ENCODE measurements at places on chromosomes 6 and 20. TPM values are rescaled to one million over a fixed set of nuclear protein-coding genes. Genes with fewer than 3 reads are reported as not detected.

DNA sequence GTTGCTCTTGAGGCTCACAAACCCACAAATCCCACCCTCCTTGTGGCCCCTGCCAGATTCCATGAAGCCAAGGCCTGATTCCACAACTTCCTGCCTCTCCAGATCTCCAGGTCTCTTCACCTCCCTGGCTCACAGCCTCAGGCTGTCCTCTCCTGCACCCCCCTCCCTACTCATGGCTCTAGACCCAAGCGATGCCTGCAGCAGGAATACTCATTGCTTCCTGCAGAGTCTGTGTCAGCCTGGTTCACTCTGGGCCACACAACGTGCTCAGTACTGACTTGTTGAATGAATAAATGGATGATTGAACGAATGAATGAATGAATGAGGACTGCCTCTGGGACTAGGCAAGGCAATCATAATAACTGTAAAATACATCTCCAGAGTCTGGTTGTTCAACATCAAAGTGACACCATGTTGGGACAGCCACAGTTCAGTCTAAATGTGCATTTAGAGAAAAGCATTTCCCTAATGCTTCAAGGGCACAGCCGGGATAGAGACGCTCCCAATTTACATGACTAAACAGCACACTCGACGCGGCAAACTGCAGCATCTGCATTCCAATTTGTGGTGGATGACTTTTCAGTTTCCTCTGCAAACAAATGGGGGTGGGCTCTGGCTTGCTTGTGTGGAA is 139.9 kb downstream of the GRM4 start:
- no peaks in the 10 kb centered on the region for H3K4me1 ChIP-seq
- no peak overlapping the region for H3K4me3 ChIP-seq
- no peak for DNase-seq
- H3K27ac ChIP-seq, result no peak overlapping the region
- peaks cover 8% of the 10 kb centered on the region for H3K27me3 ChIP-seq

DNA sequence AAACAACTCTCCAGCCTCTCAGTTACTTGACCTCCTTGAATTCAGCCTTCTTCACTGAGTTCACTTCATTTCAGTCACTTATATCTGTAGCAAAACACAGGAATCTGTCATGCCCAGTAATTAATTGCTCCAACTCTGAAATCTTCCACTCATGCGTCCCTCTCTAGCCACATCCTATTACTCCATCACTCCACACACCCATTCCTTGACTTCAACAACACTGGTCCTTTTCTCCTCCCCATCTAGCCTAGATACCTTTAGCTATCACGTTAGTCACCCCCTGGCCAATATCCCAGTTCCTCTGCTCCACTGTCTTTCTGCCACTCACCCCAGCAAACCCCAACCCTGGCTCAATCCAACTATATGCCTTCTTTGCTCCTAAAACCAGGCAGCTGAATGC is 7.7 kb downstream of the ZHX3 start:
- peaks cover 39% of the 10 kb centered on the region for H3K4me1 ChIP-seq
- no peak for DNase-seq
- peaks cover 8% of the 10 kb centered on the region for H3K36me3 ChIP-seq
- no peak overlapping the region for H3K4me3 ChIP-seq

Gene LPA
- not detected for total RNA-seq

Gene POLR1H
- total RNA-seq, result 21.4 TPM

DNA sequence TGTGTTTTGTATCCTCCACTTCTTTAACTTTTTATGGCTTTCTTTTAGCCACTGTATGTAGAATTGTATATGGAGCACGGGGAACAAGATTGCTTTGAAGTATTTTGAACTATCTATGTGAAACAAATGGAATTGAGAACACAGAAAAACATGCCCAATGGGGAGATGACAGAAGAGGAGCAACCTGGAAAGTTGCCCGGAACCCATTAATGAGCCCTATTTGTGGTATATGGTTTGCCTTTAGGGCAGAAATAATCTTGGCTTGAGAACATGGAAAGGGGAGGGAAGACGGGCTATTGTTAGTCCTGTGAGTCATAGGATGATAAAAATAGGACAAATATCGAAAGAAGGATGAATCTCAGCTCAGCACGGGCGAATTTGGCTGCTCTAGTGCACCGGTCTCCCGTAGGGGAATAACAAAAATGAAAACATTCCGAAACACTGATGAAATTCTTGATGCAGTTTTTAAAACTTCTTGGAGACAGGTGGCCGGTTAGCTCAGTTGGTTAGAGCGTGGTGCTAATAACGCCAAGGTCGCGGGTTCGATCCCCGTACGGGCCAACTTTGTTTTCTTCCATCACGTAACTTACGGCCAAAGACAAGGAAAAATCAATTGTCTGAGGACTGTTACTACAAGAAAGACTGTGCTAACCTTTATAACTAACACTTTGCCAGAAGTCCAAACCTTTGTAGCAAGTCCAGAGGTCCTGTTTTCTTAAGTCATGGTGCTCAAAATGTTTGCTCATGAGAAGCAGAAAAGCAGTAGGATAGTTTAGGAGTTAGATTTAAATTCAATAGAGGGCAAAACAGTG is 15.7 kb downstream of the HMGN4 start:
- peak; percentile 72 for DNase-seq
- no peaks in the 10 kb centered on the region for H3K36me3 ChIP-seq
- peak overlapping the region; percentile 73 for H3K4me3 ChIP-seq
- no peaks in the 10 kb centered on the region for H3K27me3 ChIP-seq
- H3K4me1 ChIP-seq, result peaks cover 18% of the 10 kb centered on the region

- H3K36me3 ChIP-seq, result no peaks in the 10 kb centered on the region
- no peak overlapping the region for H3K4me3 ChIP-seq
- no peak for DNase-seq
- no peak overlapping the region for H3K27ac ChIP-seq
- H3K27me3 ChIP-seq, result no peaks in the 10 kb centered on the region
- peaks cover 17% of the 10 kb centered on the region for H3K4me1 ChIP-seq
Measured at GRCh38 chr20:53875452-53875851, 194.9 kb downstream of the BCAS1 start.

- peak overlapping the region; percentile 9 for H3K27ac ChIP-seq
- no peaks in the 10 kb centered on the region for H3K36me3 ChIP-seq
- H3K27me3 ChIP-seq, result no peaks in the 10 kb centered on the region
- DNase-seq, result no peak
- H3K4me3 ChIP-seq, result peak overlapping the region; percentile 23
Measured at GRCh38 chr20:7722564-7722963, 217.7 kb downstream of the HAO1 start.

DNA sequence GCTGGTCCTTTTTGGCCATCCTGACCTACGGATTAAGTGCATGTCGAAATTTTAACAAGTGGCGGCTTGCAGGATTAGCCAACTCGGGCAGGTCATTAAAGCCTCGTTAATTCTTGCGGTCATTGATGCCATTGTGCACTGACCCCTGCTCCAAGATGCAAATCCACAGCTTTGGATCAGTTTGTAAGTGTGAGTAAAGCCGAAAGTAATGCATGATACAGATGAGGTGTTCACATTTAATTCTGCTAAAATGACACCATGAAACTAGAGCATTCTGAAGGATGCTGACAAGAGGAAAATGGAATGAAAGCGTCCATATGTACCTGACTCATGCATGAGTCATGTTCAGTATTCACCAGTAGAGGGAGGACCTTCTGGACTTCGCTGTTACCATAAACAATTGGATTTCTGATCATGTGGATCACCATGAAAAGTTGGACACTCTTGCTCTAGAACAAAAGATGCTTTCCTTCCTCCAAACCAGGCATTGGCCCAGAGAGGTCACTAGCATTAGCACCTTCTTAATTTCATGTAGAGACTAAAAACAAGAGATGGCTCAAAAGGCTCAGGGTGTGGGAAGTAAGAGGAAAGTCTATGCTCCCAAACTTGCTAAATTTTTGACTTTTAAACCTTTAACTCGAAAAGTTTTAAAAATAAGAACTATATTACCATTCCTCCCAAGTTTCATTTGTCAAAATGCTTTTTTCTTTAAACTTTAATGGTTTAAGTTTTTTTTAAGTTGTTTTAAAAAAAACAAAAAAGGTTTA is 48.0 kb downstream of the MUC22 start:
- no peaks in the 10 kb centered on the region for H3K36me3 ChIP-seq
- no peaks in the 10 kb centered on the region for H3K27me3 ChIP-seq
- H3K27ac ChIP-seq, result peak overlapping the region; percentile 13

DNA sequence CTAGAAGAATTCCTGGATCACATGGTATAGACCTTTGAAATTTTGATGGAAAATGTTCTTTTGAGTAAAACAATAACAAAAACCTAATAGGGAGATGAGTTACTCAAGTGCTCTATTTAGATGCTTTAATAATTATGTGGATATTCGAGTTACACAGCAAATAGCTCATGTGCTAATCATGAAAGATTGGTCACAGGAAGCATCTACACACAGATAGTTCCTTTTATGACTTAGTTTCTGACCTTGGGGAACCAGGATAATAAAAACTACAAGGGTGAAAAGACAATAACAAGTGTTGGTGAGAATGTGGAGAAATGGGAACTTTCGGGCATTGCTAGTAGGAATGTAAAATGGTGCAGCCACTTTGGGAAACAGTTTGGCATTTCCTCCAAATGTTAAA is 19.7 kb downstream of the UBE2V1 start:
- peaks cover 15% of the 10 kb centered on the region for H3K4me1 ChIP-seq
- no peaks in the 10 kb centered on the region for H3K27me3 ChIP-seq
- H3K27ac ChIP-seq, result peak overlapping the region; percentile 62

DNA sequence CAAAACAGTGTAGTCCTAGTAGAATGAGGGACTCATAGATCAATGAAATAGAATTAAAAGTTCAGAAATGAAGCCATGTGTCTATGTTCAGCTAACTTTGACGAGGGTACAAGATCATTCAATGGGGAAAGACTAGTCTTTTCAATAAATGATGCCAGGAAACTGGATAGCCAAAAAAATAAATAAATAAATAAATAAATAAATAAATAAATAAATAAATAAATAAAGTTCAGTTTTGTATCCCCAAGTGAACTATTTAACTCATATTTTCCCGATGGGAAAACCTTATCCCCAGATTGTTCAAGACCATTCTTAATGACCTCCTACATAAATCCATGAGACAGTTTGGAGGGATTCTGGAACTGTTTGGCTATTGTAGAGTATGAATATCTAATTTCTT is 277.1 kb upstream of the EYS start:
- no peaks in the 10 kb centered on the region for H3K4me1 ChIP-seq
- H3K27ac ChIP-seq, result no peak overlapping the region

DNA sequence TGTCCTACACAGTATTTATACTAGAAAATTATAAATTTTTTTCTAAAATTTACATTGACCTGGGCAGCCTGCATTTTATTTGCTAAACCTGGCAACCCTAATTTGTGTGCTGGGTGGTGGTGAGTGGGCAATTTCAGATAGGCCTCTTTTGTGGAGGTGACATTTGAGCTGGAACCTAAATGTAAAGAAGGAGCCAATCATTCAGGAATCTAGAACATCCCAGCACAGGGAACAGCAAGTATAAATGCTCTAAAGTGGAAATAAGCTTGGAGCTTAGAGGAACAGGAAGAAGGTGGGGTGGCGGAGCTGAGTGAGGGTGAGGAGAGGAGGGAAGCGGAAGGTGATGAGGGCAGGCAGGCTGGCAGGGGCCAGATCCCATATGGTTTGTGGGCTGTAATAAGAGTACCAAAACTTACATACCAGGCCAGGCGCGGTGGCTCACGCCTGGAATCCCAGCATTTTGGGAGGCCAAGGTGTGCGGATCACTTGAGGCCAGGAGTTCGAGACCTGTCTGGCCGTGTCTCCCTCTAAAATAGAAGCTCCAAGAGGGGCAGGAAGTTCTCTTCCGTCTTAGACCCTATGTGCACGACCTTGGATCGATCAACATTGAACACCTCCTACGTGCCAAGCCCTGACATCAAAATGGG is 549 bp upstream of the CSE1L start:
- peak overlapping the region; percentile 77 for H3K27ac ChIP-seq
- H3K4me3 ChIP-seq, result peak overlapping the region; percentile 94
- H3K4me1 ChIP-seq, result peaks cover 13% of the 10 kb centered on the region
- DNase-seq, result no peak
- peaks cover 4% of the 10 kb centered on the region for H3K36me3 ChIP-seq

GRCh38 chr6:63521475-63522210 is 50.6 kb upstream of the LOC128125822 start:
- no peaks in the 10 kb centered on the region for H3K36me3 ChIP-seq
- H3K4me1 ChIP-seq, result no peaks in the 10 kb centered on the region
- no peak overlapping the region for H3K27ac ChIP-seq
- DNase-seq, result no peak
- H3K27me3 ChIP-seq, result no peaks in the 10 kb centered on the region
- H3K4me3 ChIP-seq, result no peak overlapping the region

Gene PKIB
- total RNA-seq, result 3.5 TPM

GRCh38 chr6:27312950-27313271 is 838 bp upstream of the POM121L2 start:
- H3K4me3 ChIP-seq, result peak overlapping the region; percentile 75
- no peak overlapping the region for H3K27ac ChIP-seq
- H3K4me1 ChIP-seq, result peaks cover 4% of the 10 kb centered on the region
- peaks cover 26% of the 10 kb centered on the region for H3K27me3 ChIP-seq

Gene PRL
- not detected for total RNA-seq

- no peaks in the 10 kb centered on the region for H3K36me3 ChIP-seq
- H3K4me3 ChIP-seq, result peak overlapping the region; percentile 7
- peak overlapping the region; percentile 58 for H3K27ac ChIP-seq
- peaks cover 31% of the 10 kb centered on the region for H3K4me1 ChIP-seq
- DNase-seq, result no peak
Measured at GRCh38 chr20:49669601-49670189, 44.0 kb downstream of the B4GALT5 start.
